ENCODE measurements at places on chromosomes 16 and 17. TPM values are rescaled to one million over a fixed set of nuclear protein-coding genes. Genes with fewer than 3 reads are reported as not detected.

DNA sequence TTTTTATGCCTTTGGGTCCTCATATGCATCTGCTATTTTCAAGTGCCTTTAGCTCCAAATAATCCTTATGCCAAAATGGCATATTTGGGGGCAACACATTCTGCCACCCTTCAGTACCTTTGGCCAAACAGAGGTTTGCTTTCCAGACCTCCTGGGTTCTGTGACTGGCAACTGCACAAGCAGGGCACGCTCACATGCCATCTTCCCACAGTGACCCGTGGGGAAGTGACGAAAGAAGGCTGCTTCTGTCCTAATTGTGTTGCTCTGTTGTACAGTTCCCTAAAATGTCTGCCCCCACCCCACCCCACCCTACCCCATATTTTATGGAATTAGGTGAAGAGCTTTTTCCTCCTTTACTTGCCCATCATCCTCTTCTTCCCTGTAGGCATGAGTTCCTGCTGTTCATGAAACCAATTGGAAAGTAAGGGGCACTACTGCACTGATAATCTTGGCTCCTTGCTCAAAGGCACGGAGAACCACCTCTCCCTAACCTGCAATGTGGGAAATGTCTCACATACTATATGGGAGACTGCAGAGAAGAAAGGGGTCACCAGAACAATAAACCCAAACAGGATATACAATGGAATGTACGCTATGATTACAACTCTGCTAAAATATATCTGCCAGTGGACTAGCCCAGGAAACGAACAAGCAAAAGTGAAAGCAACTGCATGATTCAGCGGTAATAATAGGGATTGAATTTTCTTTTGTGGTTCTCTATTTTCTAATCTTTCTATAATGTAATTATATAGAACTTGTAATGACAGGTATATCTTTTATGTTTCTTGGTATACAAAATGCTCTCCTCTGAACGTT, 3.3 kb upstream of the SLFN12L start:
- H3K27me3 ChIP-seq, result no peaks in the 10 kb centered on the region
- no peaks in the 10 kb centered on the region for H3K36me3 ChIP-seq

DNA sequence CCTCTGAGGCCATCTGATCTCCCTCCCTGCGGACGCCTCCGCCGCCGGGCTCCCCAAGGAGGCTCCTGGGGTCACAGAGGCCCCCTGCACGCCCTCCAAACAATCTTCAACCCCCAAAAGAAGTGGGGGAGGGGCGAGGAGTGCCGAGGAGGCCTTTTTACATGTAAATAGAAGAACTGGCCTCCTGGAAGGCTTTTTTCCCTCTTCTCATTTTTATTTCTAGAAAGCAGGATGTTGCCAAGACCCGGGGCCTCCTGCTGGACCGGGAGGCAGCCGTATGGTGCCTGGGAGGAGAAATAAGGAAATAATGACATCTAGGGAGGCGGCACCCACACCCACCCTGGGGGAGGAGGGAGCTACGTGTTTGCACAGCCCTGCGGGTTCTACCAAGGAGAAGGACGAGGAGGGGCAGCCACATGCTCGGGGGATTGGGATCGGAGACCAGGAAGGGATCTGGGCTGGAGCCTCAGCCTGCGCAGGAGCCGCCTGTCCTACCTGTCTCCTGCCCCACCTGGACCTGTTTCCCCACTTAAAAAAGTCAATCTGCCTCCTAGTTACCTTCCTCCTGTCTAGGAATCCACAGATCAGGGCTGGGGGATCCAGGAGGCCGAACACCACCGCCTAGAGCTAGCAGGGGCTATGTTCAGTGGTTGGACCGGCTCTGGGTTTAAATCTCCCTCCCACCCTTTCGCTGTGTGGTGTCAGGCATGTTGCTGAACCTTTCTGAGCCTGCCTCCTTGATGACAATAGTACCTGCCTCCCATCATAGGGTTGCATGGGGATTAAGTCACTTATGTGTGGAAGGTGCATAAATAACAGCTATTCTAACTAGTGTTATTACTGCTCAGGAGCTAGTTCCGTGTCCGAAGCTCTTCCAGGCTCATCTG, 175.7 kb upstream of the GSE1 start:
- H3K4me3 ChIP-seq, result no peak overlapping the region
- peaks cover 22% of the 10 kb centered on the region for H3K4me1 ChIP-seq
- peak; percentile 80 for DNase-seq
- no peaks in the 10 kb centered on the region for H3K36me3 ChIP-seq

DNA sequence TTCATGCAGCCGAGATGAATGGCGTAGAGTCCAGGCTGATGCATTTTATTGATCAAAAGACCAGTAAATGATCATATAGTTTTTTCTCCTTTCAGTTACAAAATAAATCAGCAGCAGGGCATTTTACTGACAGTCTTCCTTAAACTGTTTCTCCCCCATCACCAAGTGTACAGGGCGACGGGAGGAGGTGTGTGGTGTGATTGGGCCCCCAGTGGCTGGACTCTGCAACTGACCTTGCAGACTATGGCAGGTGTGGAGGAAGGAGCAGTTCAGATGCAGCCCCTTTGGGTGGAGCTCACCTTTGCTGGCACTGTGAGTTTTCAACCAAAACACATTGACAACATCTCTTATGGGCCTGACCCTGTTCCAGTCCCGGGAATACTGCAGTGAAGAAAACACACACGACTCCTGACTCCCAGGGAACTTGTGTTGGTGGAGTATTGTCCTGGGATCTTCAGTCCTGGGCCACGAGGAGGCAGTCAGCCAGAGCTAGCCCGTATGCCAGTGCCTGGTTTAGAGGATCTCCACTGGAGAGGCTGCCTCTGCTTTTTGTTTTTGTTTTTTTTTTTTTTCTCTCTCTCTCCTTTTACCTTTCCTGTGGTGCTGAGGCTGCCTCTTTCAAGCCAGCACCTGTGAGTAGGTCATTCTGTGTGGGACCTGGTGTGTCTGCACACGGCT, 29.8 kb downstream of the KIAA0513 start:
- no peaks in the 10 kb centered on the region for H3K36me3 ChIP-seq
- H3K27ac ChIP-seq, result no peak overlapping the region
- no peak for DNase-seq
- H3K4me3 ChIP-seq, result no peak overlapping the region
- peaks cover 24% of the 10 kb centered on the region for H3K4me1 ChIP-seq
- no peaks in the 10 kb centered on the region for H3K27me3 ChIP-seq

- H3K27me3 ChIP-seq, result no peaks in the 10 kb centered on the region
- H3K27ac ChIP-seq, result peak overlapping the region; percentile 80
- DNase-seq, result peak; percentile 77
Observed at GRCh38 chr16:9090101-9090959, 1.1 kb upstream of the HAPSTR1 start.

DNA sequence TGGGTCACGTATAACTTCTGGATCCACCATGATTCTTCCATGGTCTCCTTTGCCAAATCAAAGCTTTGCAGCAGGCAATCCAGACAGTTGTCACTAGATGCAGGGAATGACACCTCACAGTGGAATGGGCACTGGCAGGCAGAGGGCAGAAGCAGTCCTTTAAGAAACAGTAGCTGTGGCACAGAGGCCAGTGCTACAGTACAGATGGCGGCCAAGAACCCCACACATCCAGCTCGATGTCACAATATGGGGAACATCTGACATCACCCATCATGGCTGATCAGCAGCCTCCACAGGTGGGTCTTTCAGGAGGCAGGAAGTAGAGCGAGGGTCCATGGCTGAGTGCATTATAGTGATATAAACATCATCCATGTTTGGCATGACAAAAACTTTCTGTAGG, 18.8 kb upstream of the ERN1 start:
- no peak overlapping the region for H3K4me3 ChIP-seq
- H3K27ac ChIP-seq, result peak overlapping the region; percentile 92
- no peaks in the 10 kb centered on the region for H3K36me3 ChIP-seq
- peaks cover 26% of the 10 kb centered on the region for H3K4me1 ChIP-seq
- no peak for DNase-seq

The ZNF689 gene
- total RNA-seq, result 9.6 TPM

GRCh38 chr16:56191835-56192634, 746 bp downstream of the GNAO1 start:
- no peak for DNase-seq
- no peaks in the 10 kb centered on the region for H3K36me3 ChIP-seq
- peak overlapping the region; percentile 74 for H3K27ac ChIP-seq

All from sigmoid colon (tissue), 7 donors.